Fibroblast of lung (primary cell): ENCODE measurements at places on chromosomes 16 and 17. TPM values are rescaled to one million over a fixed set of nuclear protein-coding genes. Genes with fewer than 3 reads are reported as not detected.

AGRP gene
- total RNA-seq: not detected in 2 replicates

C16orf95 gene
- 3.1 and 5.4 TPM in 2 replicates for total RNA-seq

KLHL10 gene
- total RNA-seq: 0.26 and 0.33 TPM in 2 replicates

CDH3 gene
- total RNA-seq: 0.26 TPM in 1 of 2 replicates, not detected in the other

ATP1B2 gene
- 0.33 TPM in 1 of 2 replicates, not detected in the other for total RNA-seq

KRT222 gene
- total RNA-seq: under 0.01 and 0.33 TPM in 2 replicates

SDK2 gene
- total RNA-seq: under 0.01 and 0.26 TPM in 2 replicates

DNA sequence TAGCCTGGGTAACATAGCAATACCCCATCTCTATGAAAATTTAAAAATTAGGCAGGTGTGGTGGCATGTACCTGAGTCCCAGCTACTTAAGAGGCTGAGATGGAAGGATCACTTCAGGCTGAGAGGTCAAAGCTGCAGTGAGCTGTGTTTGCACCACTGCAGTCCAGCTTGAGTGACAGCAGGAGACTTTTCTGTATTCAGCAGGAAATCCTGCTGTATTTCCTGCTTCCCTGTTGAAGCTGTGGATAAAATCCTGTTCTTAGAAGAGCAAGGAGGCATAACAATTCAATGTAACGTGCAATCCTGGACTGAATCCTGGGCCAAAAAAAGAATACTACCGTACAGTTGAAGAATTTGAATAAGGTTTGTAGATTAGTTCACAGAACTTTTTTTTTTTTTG, 62.2 kb downstream of the FBXL20 start:
- H3K4me3 ChIP-seq: no peak overlapping the region
- H3K27me3 ChIP-seq: no peaks in the 10 kb centered on the region
- H3K4me1 ChIP-seq: no peaks in the 10 kb centered on the region
- no peak for DNase-seq
- no peak overlapping the region for H3K27ac ChIP-seq

GRCh38 chr16:83137894-83138293, 511.1 kb downstream of the CDH13 start:
- H3K4me3 ChIP-seq: peak overlapping the region; percentile 36
- peaks cover 5% of the 10 kb centered on the region for H3K4me1 ChIP-seq
- no peak for DNase-seq
- H3K27ac ChIP-seq: peak overlapping the region; percentile 56
- H3K27me3 ChIP-seq: no peaks in the 10 kb centered on the region
- H3K36me3 ChIP-seq: no peaks in the 10 kb centered on the region

DNA sequence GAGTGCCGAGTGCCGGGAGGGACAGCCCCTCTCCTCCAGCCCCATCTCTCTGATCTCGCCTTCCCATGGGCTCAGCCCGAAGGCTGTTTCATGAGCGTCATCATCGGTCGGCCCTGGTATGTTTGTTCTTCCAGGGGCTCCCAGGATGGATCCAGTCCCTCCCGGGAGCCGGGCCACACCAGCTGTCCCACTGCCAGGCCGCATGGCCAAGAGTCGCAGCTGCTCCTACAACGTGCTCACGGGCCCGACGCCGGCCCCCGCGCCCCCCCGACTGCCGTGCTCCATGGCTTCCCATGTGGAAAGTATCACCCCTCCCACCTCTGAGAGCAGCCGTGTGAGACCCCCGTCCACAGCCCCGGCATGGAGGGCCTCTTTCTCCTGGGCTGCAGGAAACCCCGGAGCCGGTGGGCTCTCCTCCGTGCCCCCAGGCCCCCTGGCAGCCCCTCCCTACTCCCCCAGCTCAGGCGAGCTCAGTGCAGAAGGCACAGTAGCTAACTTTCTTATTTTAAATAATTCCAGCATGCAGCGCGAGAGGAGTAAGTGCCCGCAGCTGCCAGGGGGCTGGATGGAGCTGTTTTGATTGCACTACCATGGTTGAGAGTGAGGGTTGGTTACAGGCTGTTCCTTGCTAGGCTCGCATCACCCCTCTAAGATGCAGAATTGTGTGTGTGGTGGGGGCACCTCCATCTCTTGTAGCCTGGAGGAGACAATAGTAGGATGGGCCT, 26.6 kb upstream of the GSE1 start:
- H3K27me3 ChIP-seq: no peaks in the 10 kb centered on the region
- peaks cover 6% of the 10 kb centered on the region for H3K4me1 ChIP-seq
- no peak overlapping the region for H3K4me3 ChIP-seq
- peak overlapping the region; percentile 7 for H3K27ac ChIP-seq

- H3K4me3 ChIP-seq: no peak overlapping the region
- DNase-seq: no peak
- no peaks in the 10 kb centered on the region for H3K27me3 ChIP-seq
- H3K4me1 ChIP-seq: no peaks in the 10 kb centered on the region
Measured at GRCh38 chr16:50434872-50435478, 66.2 kb upstream of the BRD7 start.

- H3K27me3 ChIP-seq: no peaks in the 10 kb centered on the region
- DNase-seq: no peak
- H3K36me3 ChIP-seq: no peaks in the 10 kb centered on the region
- no peak overlapping the region for H3K4me3 ChIP-seq
Measured at GRCh38 chr16:49452578-49452977, 79.0 kb downstream of the C16orf78 start.

- no peaks in the 10 kb centered on the region for H3K36me3 ChIP-seq
- DNase-seq: no peak
- no peak overlapping the region for H3K27ac ChIP-seq
- no peaks in the 10 kb centered on the region for H3K27me3 ChIP-seq
- peaks cover 3% of the 10 kb centered on the region for H3K4me1 ChIP-seq
Measured at GRCh38 chr17:31672161-31672819, 186.8 kb downstream of the COPRS start.

GRCh38 chr17:48892940-48893645, 506 bp downstream of the ATP5MC1 start:
- H3K36me3 ChIP-seq: peaks cover 6% of the 10 kb centered on the region
- H3K4me1 ChIP-seq: peaks cover 2% of the 10 kb centered on the region

DNA sequence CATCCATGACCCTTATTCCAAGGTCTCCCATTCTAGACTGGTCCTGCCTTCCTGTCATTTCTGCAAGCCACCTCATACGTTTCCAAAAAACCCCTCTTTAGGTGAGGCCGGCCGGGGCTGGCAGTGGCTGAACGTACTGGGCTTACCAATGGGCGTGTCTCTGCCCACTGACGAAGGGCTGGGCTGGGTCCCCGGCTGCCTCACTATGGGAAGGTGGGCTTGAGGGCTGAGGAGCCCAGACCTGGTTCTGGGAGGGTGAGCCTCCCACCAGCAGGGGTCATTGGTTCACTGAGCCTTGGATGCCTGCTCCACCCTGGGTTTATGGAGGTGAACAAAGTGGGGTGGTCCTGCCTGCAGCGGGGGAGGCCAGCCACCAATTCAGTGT, 19.9 kb downstream of the KDM8 start:
- no peak overlapping the region for H3K4me3 ChIP-seq
- DNase-seq: no peak
- peaks cover 19% of the 10 kb centered on the region for H3K4me1 ChIP-seq
